Testis (tissue), 5 donors: ENCODE measurements at places on chromosomes 16 and 17.

GRCh38 chr16:88072571-88073001 is 121.4 kb downstream of the BANP start:
- DNase-seq, result no peak

DNA sequence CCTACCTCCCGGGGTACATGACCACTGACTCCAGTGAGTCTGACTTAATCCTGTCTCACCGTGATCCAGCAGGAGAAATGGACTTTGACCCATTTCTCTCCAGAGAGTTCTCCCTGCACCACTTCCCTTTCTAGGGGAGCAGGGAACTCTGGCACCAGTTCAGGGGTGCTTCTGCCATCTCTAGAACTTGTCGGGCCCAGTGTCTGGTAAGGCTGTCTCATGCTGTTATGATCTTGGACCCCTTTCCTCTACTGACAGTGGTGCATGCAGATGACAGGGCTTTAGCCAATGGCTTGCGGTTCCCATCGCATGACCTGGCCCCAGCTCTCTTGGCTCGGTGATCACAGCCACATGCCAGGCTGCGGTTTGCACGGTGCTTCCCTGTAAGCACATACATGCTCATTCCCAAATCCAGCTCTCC is 62.0 kb downstream of the SLC39A11 start:
- DNase-seq, result no peak

GRCh38 chr17:62998665-62999393 is 32.8 kb downstream of the TANC2 start:
- DNase-seq, result no peak

DNA sequence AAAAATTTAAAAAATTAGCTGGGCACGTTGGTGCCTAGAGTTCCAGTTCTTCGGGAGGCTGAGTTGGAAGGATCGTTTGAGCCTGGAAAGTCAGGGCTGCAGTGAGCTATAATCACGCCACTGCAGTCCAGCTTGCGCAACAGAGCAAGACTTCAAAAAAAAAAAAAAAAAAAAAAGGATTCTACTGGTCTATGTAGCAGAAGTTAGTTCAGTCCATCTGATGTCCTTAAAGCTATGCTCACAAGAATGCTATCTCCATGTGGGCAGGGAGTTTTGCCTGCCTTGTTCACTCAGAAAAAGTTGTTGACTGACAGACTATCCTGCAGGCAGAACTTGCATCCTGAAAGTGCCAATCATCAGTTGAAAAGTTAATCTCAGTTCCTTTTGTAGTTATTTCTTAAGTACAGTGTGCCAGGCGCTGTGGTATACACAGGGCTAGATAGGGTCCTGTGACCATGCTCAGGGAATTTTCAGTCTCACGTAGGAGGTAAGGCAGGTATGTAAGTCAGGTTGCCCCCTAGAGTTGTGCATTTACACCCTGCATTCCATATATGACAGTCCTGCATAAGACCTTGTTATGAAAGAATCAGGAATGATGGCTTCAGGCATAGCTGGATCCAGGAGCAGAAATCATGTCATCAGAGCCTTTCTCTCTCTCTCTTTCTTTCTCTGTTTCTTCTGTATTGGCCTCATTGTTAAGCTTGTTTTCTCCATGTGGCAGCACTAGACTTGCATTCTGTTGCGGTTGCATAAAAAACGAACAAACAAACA is 7.6 kb downstream of the SYT17 start:
- no peak for DNase-seq

DNA sequence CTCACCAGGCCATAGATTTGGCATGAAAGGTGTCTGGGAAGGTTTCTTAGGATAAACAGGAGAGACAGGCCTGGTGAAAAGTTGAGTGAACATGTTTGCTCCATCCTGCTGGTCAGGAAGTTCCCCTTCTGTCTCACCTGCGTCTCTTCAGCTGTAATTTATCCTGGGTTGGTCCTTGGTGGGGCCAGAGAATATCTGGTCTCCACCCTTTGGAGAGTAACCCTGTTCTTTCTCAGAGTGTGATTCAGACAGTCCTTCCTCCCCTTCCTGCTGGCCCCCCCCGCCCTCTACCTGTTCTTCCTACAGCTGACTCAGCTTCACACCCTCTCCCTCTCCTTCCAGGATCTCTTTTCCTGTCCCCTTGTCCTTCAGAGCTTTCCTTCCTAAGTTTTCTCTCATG is 17.1 kb downstream of the MINK1 start:
- no peak for DNase-seq
